ENCODE measurements at places on chromosomes 1 and 21.

DNA sequence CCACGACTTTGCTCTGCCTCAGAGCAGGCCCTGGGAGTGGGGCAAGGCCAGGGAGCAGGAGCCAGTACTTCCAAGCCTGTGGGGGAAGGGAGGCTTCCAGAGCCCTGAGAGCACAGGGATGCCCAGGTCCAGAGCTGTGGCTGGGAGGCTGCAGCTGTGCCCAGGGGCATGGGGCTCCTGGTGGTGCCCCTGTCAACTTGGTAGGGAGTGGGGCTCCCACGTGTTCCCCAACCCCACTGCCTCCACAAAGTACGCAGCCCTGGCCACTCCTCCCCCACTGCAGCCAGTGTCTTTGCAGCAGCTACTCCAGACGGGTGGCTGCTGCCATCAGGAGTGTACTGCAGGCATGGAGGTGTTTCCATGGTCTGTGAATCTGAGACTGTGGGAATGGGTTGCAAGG lies 294.1 kb upstream of the SNX7 start:
- DNase-seq: no peak

DNA sequence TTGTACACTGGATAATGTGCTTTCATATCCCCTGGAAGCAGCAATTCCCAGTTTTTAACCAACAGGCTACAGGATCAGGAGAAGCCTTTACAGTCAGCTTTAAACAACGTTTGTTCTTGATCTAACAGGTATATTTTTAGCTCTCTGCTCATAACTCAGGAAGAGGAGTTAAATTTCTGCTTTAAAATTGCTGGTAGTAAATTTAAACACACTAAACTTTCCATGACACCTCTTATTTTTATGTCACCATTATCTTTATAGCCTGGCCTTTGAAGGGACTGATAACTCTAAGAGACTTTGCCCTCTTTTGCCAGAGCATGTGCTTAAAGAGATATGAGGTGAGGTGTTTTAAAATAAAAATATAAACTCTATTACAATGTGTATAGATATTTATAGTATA lies 119.6 kb upstream of the BRINP3 start:
- DNase-seq: no peak

DNA sequence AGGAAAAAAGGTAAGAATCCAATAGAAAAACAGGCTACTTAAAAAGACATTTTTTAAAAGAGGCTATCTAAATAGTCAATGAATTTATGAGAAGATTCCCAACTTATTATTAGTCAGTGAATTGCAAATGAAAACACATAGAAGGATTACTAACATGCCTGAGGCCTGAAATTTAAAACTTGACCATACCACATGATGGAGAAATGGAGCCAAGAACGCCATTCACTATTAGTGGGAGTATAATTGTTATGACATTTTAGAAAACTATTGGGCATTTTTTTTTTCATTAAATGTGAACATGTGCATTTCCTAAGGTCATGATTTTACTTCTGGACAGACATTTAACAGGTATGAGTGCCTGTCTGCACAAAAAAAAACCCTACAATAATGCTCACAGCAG lies 24.8 kb upstream of the OR2B11 start:
- no peak for DNase-seq

GRCh38 chr1:97986041-97987005 lies 65.5 kb upstream of the DPYD start:
- no peak for DNase-seq

DNA sequence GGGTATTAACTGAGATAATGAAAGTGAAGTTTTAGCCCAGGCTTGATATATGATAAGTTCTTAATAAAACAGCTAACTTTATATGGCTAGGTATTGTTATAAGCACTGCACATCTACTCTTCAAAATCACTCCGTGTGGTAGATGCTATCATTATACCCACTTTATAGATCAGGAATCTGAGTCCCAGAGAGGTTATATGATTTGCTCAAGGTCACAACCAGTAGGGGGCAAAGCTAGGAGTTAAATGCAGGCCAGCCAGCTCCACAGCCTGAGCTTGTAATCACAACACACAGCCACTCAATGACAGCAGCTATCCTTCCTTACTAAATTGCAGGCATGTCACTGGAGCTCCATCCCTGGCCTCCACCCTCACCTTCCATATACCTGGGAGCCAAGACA lies 115.8 kb downstream of the CAPN8 start:
- no peak for DNase-seq

Data from activated naive CD4-positive, alpha-beta T cell treated with anti-CD3 and anti-CD28 coated beads, Interleukin-2, amount 50 U/mL, for 16 hours (primary cell).